ENCODE measurements at places on chromosomes 3 and 15. TPM values are rescaled to one million over a fixed set of nuclear protein-coding genes. Genes with fewer than 3 reads are reported as not detected.

Gene TMIE
- not detected for total RNA-seq

Gene ZNF860
- 0.52 TPM for total RNA-seq

Gene GABRR3
- not detected for total RNA-seq

Gene TEX55
- not detected for total RNA-seq

Gene SLC28A2
- not detected for total RNA-seq

Gene CNTN3
- 0.78 TPM for total RNA-seq

Measured in epithelial cell of alveolus of lung (primary cell).